CD4-positive, alpha-beta T cell (primary cell): ENCODE measurements at places on chromosomes 11 and 22. TPM values are rescaled to one million over a fixed set of nuclear protein-coding genes. Genes with fewer than 3 reads are reported as not detected.
A peak's percentile ranks its signal among the peaks of the same experiment; 100 is the strongest.

DNA sequence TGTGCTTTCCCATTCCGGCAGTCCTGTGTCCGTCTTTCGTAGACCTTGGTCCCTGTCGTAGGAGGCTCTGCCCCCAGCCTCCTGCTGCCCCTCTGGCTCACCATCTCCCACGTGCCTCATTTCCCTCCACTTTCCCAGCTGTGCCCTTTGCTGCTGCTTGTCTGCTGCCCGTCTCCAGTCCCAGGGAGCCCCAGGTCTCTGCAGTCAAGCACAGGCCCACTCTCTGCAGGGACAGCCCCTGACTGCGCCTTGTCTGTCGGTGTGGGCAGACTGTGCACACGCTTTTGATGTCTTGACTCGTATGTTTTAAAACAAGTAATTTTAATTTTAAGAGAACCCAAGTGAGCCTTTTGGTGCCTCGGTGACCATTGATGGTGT lies 12.4 kb downstream of the DGCR8 start:
- no peak for DNase-seq

The P2RY2 gene
- not detected for total RNA-seq

GRCh38 chr11:10722307-10722706 lies 28.7 kb upstream of the CTR9 start:
- no peak for DNase-seq

GRCh38 chr11:99015634-99016454 lies 4.9 kb upstream of the CNTN5 start:
- DNase-seq: no peak

The OTOG gene
- not detected for total RNA-seq

The BBOX1 gene
- not detected for total RNA-seq

DNA sequence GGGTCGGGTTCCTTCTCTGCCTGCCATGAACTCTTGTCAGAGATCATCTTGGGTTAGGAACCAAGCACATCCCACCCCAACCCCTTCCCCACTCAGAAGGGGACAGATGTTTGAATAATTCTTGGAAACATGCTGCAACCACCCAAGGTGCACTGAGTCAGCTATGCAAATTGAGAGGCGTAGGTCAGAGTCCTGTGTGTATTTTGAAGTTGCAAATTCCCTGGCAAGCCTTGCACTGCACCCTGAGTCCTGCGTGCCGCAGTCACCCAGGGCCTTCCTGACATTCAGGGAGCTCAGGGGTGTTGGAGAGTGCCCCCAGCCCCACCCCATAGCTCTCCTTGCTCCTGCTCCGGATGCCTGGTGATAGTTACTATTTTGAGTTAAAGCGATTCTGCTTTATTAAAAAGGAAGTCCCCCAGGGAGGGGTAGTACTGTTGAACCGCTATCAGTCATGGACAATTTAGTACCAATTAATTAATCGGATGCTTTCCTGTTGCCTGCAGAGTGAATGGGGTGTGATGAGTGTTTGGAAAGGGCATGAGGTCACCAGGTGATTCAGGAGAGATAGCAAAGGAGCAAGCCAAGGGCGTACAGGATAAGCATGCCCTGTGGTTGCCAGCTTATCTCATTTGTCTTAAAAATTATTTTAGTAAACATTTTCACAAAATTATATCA lies 123.7 kb downstream of the GRIK4 start:
- no peak for DNase-seq

DNA sequence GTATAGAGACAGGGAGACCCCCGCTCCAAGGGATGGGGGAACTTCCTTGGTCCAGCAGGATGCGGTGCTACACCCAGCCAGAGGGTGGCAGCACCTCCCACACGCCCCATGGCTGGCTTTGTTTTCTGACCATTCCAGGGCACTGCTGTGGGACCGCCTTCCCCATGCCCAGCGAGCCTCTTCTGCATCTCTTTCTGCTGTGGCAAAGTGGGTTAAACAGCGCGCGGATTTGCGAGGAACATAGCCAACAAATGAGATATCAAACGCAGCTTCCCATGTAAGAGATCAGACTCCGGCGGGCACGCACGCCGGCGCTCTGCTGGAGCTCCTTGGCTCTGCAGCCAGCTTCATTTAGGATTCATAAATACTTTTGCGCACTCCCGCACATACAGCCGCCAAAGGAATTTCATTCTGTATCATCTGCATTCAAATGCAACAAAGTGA lies 485.8 kb upstream of the CADM1 start:
- DNase-seq: no peak

The INPP5J gene
- total RNA-seq: 0.59 TPM

- DNase-seq: no peak
Observed at GRCh38 chr11:22707119-22707899, 40.9 kb downstream of the GAS2 start.

DNA sequence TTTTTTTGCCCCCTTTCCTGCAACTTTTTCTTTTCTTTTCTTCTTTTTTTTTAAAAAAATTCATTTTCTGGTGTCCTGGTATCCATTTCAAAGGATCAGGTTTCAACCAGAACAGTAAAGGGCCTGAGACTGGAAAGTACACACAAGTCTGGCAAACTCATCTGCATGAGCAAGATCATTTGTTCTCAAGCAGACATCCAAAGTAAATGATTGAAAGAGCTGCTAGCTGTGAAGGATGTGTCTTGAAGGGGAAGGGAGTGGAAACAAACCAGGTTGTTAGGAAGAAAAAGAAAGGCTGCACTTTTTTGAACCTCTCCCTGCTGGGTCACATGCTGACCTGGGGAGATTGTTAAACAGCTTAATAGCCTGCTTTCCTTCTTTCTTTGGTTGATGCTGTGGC lies 5.3 kb downstream of the YAP1 start:
- no peak for DNase-seq

The ZNF215 gene
- total RNA-seq: 0.87 TPM

DNA sequence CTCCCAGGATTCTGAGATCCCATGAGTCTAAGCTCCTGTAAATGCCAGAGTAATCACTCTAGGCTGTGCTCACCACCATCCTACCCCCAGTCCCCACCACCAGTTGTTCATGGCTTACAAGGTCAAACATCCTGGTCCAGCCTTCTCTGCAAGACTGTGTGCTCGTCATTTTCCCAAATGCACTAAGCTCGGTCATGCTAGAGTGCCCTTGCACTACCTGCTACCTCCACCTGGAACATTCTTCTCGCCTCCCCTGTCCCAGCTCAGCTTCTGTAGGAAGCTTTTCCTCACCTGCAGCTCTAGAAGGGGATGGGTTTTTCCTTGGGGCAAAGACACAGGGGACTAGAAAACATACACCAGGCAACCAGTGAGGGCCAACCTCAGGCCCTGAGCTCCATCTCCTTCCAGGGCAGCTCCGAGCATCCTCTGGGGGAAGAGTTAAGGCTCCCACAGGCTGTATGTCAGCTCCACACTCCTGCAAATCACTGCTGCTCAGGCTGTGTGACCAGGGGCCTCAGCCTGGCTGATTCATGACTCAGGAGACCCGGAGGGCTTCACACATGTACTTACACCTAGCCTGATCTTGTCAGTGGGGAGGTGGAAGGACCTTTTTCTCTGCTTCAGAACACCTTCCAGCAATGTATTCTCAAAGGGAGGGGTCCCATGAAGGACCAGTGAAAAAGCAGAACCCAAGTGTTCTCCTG lies 37.2 kb upstream of the CSNK2A3 start:
- DNase-seq: no peak

DNA sequence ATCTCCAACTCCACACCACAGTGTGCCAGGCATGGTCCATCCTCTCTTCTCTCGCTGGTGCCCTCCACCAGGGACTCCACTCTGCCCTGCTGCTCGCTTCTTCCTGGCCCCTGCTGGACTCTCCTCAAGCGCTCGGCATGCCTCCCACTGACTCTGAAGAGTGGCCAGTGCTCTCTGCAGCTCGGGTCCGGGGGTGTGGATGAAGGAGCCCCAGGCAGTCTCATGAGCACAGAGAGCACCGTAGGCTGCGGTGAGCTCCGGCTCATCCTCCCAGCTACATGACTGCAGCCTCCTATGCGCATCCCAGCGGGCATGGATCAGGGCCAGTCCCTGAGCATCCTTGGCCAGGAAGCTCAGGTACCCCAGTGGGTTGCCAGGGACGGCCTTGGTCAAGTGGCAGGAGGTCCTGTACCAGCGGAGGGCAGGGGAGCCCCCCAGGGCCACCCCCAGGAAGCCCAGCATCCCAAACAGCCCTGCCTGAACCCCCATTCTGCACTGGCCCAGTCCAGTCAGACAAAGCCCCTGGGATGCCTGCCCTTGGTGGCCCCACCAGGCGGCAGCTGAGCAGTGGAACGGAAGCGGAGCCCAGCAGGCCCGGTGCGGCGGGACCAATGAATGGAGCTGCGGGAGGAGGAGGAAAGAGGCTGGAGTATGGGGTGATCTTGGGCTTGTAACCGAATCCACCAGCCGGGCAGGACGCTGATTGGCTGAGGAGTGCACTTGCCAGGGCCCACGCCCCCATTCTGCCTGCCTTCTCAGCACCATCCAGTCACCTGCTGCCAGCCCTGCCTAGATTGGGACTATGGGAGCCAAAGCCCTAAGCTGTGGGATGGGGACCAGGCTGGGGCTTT lies at the start of gene PLA2G3:
Gene PLA2G3 (minus strand): TSS at position 643 of the 851 bp plus-strand sequence. CDS start 154 bp downstream, at position 489.
- DNase-seq: no peak

DNA sequence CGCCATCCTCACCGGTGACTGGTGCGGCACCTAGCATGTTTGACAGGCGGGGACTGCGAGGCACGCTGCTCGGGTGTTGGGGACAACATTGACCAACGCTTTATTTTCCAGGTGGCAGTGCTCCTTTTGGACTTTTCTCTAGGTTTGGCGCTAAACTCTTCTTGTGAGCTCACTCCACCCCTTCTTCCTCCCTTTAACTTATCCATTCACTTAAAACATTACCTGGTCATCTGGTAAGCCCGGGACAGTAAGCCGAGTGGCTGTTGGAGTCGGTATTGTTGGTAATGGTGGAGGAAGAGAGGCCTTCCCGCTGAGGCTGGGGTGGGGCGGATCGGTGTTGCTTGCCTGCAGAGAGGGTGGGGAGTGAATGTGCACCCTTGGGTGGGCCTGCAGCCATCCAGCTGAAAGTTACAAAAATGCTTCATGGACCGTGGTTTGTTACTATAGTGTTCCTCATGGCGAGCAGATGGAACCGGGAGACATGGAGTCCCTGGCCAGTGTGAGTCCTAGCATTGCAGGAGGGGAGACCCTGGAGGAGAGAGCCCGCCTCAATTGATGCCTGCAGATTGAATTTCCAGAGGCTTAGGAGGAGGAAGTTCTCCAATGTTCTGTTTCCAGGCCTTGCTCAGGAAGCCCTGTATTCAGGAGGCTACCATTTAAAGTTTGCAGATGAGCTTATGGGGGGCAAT lies 1.1 kb downstream of the NEAT1 start:
- peak; percentile 45 for DNase-seq

GRCh38 chr11:117488996-117489952 lies 161.6 kb downstream of the CEP164 start:
- no peak for DNase-seq

The TRIM66 gene
- total RNA-seq: 6.8 TPM

DNA sequence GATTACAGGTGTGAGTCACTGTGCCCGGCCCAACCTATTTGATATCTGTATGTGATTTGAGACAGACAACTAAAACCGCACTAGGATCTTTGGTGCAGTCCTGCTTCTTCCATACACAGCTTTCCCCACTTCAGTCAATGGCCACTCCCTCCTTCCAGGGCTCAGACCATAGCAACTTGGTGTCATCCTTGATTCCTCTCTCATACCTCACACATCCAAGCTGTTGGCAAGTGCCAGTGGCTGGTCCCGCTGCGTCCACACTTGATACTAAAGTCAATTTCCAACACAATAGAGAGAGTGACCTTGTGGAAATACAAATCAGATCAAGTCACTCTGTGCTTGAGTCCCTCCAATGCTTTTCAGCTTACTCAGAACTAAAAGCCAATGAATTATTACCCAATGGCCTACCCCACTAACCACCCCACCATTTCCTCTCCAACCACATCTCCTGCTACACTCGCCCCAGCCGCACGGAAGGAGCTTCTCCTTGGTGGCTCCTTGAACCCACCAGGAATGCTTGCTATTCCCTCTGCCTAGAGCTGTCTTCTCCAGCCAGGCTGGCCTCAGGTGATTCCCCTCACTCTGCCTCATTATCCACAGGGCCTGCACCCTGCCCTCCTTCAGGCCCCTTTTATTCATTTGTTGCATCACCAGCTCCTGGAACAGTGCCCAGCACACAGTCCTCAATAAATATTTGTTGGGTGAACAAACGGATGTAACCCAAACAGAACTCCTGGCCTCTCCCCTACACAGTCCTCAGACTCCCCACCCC lies 12.9 kb downstream of the ABTB2 start:
- no peak for DNase-seq

DNA sequence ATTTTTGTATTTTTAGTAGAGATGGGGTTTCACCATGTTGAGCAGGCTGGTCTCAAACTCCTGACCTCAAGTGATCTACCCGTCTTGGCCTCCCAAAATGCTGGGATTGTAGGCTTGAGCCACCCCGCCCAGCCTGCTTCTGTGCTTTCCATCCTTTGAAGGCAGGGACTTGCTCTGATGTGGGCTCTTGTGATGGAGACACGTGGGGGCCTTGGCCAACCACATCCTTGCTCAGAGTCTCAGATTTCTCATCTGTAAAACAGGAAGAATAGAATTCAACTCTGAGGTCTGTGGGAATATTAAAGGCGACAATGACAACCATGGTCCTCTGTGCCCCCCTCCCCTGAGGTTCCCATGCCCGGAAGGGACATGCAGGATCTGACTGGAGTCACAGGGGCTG lies 3.8 kb upstream of the GGA1 start:
- DNase-seq: peak; percentile 61

DNA sequence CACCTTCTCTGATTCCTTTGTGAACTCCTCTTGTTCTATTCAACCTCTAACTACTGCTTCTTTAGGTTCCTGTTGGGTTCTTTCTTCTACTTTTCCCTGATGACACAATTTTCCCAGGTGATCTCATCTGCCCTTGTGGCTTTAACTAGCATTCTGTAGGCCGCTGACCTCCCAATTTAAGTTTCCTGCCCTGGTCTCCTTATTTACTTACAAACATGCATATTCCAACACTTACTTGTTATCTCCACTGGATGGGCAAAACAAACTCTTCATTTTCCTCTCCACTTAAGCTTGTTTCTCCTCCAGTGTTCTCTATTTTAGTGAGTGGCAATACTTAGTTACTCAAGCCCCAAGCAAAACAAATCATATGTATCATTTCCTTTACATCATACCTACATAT lies 734.5 kb downstream of the METTL15 start:
- DNase-seq: no peak

DNA sequence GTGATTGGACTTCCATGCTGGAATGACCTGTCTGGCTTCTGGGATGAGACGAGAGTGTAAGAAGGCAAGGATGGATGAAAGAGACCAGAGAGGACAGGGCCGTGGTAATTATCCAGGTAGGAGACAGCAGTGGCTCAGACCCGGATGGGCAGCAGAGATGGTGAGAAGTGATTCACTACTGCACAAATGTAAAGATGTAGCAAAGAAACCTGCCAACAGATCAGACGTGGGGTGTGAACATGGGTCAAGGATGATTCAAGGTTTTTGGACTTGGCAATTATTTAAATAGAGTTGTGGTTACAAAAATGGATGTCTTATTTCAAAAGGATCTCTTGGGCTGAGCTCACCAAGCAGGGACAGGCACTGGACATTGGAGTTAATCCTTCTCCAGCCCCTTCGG lies 32.7 kb downstream of the RIBC2 start:
- DNase-seq: no peak

The SORL1 gene
- 241 TPM for total RNA-seq

The DSCAML1 gene
- total RNA-seq: 0.61 TPM

- DNase-seq: no peak
Observed at GRCh38 chr22:22245935-22246525, 1.4 kb downstream of the VPREB1 start.

The APOA5 gene
- not detected for total RNA-seq
